ENCODE measurements at places on chromosomes 3 and 15.

- no peak for DNase-seq
These were observed 32.1 kb upstream of the TRPM7 start for GRCh38 chr15:50718700-50719125.

- no peak for DNase-seq
These were observed 136.1 kb downstream of the CACNA1D start for GRCh38 chr3:53630547-53630946.

GRCh38 chr3:188286087-188286513, 132.1 kb downstream of the LPP start:
- no peak for DNase-seq

DNA sequence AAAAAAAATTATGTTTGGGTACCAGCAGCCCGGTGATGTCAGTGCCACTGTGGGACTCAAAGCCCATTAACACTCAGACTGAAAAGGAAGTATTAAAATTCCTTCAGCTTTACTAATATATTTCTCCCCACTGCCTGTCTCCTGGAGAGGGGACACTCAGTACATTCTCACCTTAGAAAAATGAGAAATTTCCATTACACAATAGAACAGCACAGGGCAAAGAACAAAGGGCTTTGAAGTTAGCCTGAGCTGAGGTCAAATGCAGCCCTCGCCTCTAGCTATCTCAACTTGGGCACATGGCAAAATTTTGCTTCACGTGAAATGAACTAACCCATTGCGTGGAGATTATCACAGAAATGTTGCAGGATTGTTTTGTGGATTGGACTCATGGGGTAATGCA, 80.8 kb downstream of the RARB start:
- DNase-seq: no peak

DNA sequence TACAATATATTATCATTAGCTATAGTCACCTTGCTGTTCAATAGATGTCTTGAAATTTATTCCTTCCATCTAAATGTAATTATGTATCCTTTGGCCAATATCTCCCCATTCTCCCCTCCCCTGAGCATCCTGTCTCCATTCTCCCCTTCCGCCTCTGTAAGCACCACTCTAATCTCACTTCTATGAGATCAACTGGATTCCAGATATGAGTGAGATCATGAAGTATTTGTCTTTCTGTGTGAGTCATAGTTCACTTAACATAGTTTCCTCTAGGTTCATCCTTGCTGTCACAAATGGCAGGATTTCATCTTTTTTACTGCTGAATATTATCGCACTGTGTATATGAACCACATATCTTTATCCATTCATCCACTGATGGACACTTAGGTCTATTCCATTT, 148.8 kb upstream of the NDN start:
- no peak for DNase-seq

DNA sequence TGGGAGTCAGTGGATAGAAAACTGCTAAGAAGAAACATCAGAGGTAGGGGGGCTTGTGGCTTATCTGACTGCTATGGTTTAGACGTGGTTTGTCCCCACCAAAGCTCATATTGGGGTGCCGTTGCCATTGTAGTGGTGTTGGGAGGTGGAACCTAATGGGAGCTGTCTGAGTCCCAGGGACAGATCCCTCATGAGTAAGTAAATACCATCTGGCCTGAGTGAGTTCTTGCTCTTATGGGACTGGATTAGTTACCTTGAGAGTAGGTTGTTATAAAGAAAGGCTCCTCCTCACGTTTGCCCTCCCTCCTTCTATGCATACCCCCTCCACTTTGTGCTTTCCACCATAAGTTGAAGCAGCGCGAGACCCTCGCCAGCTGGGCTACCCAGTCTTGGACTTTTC, 53.4 kb upstream of the VILL start:
- DNase-seq: no peak

- no peak for DNase-seq
These were observed 196.7 kb downstream of the ISL2 start for GRCh38 chr15:76533060-76533820.

DNA sequence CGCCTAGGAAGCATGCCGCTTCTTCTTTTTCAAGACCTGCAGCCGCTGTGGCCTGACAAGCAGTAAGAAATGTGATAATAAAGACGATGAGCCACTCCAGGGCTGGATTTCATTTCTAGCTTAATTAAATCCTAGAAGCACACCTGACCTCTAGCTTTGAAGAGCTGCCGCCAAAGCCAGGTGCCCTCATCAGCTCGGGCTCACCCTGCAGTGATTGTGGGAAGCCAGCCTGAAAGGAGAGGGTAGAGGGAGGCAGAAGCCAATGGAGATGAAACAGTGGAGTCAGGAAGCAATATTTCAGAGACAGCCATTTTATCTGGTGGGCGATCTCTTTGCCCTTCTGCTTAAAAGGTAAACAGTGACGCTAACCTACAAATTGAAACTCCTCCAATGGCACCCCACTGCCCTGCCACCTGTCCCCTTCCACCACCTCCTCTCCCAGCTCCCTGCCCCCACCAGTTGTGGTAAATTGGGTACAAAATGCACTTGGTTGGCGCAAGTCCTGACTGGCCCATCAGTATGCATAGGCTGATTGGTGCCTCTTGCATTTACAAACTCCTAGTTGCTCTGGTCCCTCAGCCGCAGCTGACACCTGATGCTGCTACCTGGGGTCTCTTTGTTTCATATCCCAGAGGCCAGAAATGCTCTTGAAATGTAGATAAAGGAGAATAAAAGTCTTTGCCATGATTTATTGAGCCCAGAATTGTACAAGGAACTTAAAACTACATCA, 385.3 kb downstream of the PDCD6IP start:
- DNase-seq: no peak

DNA sequence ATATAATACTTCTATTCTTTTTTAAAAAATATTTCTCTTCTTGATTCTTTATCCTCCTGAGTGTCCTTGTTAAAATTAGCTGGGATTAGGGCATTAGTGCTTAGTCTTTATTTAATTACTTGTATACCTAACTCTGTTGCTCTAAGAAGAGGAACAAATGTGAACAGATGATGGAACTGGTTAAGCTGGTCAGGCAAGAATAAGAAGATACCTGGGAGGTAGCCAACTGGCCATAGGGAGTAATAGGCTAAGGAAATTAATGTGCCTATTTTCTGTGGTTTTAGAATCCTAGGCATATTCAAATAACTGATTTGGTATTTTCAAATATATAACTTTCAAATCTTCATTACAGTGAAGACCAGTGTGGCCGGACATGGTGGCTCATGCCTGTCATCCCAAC, 54.4 kb downstream of the EIF3J start:
- DNase-seq: no peak

DNA sequence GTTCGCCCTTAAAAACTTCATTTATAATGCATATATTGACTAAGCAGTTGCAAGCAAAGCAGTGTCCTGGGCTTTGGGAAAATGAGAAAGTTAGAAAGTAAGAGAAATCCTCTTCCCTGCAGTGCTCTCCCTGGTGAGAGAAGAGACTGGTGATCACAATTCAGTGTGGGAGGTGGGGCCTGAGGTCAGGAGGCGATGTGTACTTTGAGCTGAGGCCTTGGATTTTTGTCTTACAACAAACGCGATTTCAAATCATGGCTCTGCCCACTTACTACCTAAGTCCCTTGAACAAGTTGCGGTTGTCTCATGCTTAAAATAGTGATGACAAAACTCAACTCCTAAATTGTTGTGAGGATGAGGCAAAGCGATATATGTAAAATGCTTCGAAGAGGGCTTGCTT, 316.3 kb upstream of the NECTIN3 start:
- DNase-seq: no peak

DNA sequence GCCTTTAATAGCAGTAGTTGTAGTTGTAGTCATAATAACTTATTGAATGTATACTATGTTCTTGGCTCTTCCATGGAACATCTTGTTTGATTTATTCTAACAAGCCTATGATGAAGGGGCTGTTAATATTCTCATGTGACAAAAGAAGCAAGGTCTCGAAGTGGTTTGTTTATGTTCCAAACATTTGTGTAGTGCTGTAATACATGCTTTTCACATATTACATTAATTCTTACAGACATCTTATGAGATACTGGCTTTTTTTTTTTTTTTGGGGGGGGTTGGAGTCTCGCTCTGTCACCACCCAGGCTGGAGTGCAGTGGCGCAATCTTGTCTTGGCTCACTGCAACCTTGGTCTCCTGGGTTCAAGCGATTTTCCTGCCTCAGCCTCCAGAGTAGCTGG, 252.3 kb downstream of the PTPRG start:
- DNase-seq: no peak

- DNase-seq: peak; percentile 81
These were observed 3.8 kb downstream of the PKM start for GRCh38 chr15:72227192-72227586.

- no peak for DNase-seq
These were observed 48.3 kb upstream of the TRIM42 start for GRCh38 chr3:140629357-140630137.

GRCh38 chr15:36585774-36586173, 6.3 kb downstream of the CDIN1 start:
- DNase-seq: no peak

DNA sequence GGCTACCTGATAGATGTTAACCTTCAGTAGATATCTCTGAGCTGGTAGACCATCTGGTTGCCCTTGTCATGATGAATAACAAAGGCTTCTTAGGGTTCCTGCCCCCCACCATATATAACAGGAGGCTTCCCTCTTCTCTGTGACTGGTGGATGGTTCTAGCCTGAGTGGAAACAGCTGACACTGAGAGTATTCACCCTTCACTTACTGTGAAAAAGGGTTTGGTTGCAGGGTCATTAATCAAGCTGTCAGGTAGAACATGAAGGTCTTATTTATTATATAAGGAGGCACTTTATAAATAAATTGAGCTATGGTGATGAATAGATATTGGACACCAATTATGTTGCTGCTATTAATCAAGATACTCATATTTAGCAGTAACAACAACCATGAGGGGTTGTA, 58.6 kb downstream of the CACNA2D3 start:
- no peak for DNase-seq

GRCh38 chr3:4703054-4703480, 209.9 kb downstream of the ITPR1 start:
- no peak for DNase-seq

DNA sequence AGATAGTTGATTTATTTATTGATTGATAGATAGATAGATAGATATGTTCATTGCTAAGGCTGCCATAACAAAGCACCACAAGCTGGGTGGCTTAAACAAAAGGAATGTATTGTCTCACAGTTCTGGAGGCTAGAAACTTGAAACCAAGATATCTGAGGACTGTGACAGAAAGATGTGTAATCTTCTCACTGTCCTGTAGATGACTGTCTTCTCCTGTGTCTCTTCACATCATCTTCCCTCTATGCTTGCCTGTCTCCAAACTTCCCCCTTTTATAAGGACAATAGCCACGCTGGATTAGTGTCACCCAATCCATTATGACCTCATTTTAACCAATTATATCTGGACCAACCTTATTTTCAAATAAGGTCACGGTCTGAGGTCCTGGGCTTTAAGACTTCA, 40.9 kb downstream of the GNB4 start:
- no peak for DNase-seq

- DNase-seq: no peak
These were observed 86.4 kb upstream of the ARRDC4 start for GRCh38 chr15:97874139-97874538.

Measured in activated CD8-positive, alpha-beta memory T cell treated with anti-CD3 and anti-CD28 coated beads, Interleukin-2, amount 50 U/mL, for 48 hours (primary cell).